ENCODE measurements at places on chromosomes 7 and 10. TPM values are rescaled to one million over a fixed set of nuclear protein-coding genes. Genes with fewer than 3 reads are reported as not detected.

Gene FAM237B
- not detected for total RNA-seq

Gene SLC39A12
- total RNA-seq = not detected

Gene ANKRD61
- not detected for total RNA-seq

Gene NUTM2B
- total RNA-seq = 0.52 TPM

GRCh38 chr10:12393831-12394230 lies 44.5 kb downstream of the CAMK1D start:
- no peak for DNase-seq

DNA sequence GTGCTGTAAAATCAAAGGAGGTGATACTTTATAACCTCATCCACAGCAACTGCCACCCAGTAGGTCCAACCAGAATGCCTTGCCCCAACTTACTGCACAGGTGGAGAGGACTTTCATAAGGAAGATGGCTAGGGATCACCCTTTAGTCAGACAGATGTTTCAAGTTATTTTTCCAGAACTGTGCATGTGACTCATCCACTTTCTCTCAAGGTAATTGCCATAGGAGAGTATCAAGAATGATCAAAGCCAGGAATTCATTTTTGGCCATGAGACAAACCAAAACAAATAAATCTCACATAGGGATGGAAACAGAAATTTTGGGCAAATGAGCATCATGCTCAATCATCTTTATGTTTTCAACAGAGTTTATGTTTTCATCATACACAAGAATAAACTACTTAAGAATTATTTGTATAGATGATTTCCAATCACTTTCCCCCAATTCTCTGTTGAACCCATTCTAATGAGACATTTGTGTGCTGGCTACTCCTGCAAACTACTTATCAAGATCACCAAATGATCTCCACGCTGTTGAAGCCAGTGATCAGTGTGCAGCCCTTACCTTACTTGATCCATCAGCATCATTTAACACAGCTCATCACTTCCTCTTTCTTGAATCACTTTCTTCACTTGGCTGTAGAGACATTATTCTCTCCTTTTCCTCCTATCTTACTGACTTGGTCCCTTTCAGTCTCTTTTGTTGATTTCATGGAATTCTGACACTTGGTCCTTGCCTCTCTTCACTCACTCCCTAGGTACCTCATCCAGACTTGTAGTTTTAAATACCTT lies 74.0 kb downstream of the SLC16A9 start:
- DNase-seq = no peak

- DNase-seq = no peak
Observed at GRCh38 chr10:126637501-126637900, 33.0 kb downstream of the C10orf90 start.
